ENCODE measurements at places on chromosomes 2 and 18.

GRCh38 chr2:46175419-46175818 lies 121.8 kb upstream of the EPAS1 start:
- no peaks in the 10 kb centered on the region for H3K4me1 ChIP-seq
- no peak overlapping the region for H3K4me3 ChIP-seq
- H3K27me3 ChIP-seq: no peaks in the 10 kb centered on the region
- no peak overlapping the region for H3K27ac ChIP-seq
- no peaks in the 10 kb centered on the region for H3K36me3 ChIP-seq
- DNase-seq: no peak

DNA sequence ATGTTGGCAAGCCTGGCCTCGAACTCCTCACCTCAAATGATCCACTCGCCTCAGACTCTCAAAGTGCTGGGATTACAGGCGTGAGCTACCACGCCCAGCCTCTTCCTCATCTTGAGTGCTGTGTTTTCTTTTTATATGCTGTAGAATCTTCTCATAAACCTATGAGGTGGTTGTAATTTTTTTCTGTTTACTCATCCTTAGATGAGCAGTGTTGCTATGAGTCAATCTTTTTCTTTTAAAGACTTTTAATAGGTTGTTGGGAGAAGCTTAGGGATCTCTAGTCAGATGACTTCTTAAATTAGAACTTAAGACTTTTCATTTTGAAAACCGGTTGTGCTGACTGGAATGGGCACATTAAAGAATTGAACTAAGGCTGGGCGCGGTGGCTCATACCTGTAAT lies 8.7 kb upstream of the AAK1 start:
- H3K27ac ChIP-seq: no peak overlapping the region
- no peaks in the 10 kb centered on the region for H3K4me1 ChIP-seq
- H3K4me3 ChIP-seq: no peak overlapping the region
- DNase-seq: no peak
- no peaks in the 10 kb centered on the region for H3K27me3 ChIP-seq

DNA sequence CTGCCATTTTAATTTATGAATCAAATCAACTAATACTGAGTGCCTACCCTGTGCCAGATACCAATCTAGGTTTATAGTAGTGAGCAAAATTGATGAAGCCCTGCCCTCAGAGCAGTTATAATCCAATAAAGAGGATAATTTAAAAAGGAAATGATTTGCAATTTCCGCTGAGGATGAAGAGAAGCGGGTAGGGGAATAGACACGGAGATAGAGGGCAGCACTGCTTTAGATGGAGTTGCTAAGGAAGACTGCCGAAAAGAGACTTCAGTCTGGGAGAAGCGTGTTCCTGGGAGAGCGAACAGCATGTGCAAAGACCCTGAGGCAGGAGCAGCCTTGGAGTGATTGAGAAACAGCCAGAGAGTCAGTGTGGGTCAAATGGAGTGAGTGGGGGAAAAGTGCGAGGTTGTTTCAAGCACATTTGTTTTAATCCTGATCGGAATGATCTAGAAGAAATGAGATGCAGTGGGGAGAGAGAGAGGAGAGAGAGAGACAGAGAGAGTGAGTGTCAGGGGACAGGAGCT lies 12.4 kb downstream of the LAMA3 start:
- H3K4me1 ChIP-seq: no peaks in the 10 kb centered on the region
- no peaks in the 10 kb centered on the region for H3K36me3 ChIP-seq
- no peak for DNase-seq
- no peaks in the 10 kb centered on the region for H3K27me3 ChIP-seq
- H3K4me3 ChIP-seq: no peak overlapping the region

GRCh38 chr2:201135386-201135785 lies 19.4 kb downstream of the CFLAR start:
- H3K27me3 ChIP-seq: no peaks in the 10 kb centered on the region
- H3K4me1 ChIP-seq: peaks cover 27% of the 10 kb centered on the region
- H3K36me3 ChIP-seq: peaks cover 68% of the 10 kb centered on the region
- H3K27ac ChIP-seq: no peak overlapping the region

GRCh38 chr18:57782049-57782448 lies 21.1 kb downstream of the ATP8B1 start:
- DNase-seq: no peak
- H3K27ac ChIP-seq: no peak overlapping the region

DNA sequence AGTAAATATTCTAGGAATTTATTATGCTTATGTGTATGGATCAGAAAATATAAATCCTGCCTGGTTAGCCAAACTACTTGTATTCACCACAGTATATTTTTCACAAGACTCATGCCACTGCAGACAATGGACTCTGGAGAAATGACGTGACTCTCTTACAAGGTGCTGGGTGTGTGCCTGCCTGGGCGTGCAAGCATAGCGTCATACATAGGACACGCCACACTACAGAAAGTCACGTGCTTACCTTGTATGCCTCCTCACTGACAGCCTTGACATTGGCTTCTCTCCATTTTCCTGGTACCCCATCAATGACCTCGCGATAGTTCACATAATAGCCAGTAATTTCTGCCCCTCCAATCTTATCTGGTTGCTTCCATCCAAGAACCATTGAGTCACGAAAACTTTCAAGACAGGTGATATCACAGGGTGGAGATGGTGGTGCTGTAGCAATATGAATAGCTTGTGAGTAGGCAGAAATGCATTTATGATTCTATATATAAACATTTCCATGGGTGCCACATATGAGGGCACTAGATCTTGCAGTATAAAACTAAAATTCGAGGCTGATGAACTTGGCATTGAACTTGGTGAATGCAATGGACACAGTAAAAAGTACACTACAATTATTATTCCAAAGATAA lies 93.2 kb downstream of the MYOM1 start:
- H3K27me3 ChIP-seq: no peaks in the 10 kb centered on the region
- no peak overlapping the region for H3K27ac ChIP-seq
- no peaks in the 10 kb centered on the region for H3K4me1 ChIP-seq
- H3K4me3 ChIP-seq: no peak overlapping the region
- DNase-seq: no peak

DNA sequence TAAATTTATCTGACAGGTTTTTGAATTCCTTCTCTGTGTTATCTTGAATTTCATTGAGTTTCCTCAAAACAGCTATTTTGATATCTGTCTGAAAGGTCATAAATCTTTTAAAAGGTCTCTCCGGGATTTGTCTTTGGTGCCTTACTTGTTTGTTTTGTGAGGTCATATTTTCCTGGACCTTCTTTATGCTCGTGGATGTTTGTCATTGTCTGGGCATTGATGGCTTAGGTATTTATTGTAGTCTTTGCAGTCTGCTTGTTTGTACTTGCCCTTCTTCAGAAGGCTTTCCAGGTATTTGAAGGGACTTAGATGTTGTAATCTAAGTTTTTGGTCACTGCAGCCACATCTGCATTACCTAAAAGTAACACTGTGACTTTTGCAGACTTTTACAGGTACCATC lies 355.2 kb downstream of the PARD3B start:
- no peak overlapping the region for H3K27ac ChIP-seq
- H3K36me3 ChIP-seq: no peaks in the 10 kb centered on the region
- no peaks in the 10 kb centered on the region for H3K27me3 ChIP-seq
